Posterior cingulate gyrus (tissue), 11 donors: ENCODE measurements at places on chromosomes 5 and 9.
A peak's percentile ranks its signal among the peaks of the same experiment; 100 is the strongest.

GRCh38 chr5:1516615-1517601, 6.9 kb downstream of the LPCAT1 start:
- peak; percentile 5 for DNase-seq

DNA sequence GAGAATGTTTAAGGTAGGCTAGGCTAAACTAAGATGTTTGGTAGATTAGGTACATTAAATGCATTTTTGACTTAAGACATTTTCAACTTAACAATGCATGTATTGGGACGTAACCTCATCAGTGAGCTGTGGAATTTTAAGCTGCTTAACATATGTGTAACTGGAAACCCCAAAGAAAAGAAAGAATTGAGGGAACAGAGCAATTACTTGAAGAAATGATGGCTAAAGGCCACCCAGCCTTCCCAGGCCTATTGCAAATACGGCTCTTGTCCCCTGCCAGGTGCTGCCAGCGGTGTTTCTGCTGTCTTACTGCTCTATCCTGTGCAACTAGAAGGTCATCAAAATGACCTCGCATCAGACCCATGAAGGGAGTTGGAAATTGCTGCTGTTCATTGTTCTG, 52.0 kb downstream of the RICTOR start:
- no peak for DNase-seq

- no peak for DNase-seq
Measured at GRCh38 chr5:10069637-10070313, 179.9 kb downstream of the ATPSCKMT start.

DNA sequence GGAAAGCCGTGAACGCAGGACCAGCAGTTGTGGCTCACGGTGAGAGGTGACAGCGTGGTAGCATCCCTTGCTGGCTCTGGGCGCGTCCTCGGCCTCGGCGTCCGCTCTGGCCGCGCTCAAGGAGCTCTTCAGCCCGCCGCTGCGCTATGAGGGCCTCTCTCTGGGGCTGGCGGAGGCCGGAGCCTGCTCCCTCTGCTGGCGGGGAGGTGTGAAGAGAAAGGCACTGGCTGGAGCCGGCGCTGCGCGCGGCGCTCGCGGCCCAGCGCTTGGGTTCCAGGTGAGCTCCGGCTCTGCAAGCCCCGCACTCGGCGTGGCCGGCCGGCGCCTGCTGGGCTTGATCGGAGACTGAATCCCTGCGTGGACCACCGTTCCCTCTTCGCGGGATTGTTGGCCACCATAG, 705.6 kb downstream of the SEMA5A start:
- no peak for DNase-seq

- peak; percentile 46 for DNase-seq
Measured at GRCh38 chr9:4366591-4367330, 66.9 kb upstream of the GLIS3 start.

- DNase-seq: no peak
Measured at GRCh38 chr5:115785381-115786065, 30.9 kb downstream of the CDO1 start.

- DNase-seq: no peak
Measured at GRCh38 chr5:32642276-32643002, 57.1 kb downstream of the SUB1 start.

DNA sequence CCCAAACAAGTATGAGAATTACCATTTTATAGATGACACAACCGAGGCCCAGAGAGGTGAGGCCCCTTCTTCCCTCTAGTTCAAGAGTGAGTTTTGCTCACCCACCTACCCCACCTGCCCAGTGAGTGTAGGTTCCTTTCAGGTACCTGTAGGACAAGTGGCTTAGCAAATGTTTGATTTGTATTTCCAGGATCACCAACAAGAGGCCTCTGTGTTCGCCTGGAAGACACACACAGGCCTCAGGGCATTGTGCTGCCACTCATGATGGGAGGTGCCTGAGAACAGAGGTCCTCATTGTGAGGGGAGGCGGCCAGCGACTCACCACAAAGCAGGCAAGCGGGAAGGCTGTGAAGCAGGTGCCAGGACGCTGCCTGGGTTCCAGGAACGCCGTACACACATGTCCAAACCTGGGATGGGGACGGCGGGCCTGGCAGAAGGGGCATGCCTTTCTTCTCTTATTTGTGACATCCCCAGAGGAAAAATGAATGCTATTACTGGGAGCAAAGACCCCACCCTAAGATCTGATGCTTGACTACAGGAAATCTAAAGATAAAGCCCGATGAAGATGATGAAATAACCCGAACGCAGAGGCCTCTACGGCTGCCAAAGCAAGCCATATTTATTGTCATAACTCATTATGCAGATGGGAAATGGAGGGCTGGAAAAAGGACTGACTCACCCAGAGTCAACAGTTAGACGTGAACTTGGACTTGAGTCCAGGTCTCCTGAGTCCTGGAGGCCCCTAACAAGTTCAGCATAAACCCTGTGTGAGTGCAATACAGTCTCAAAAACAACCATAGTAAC, 60.2 kb upstream of the SLC25A51 start:
- DNase-seq: peak; percentile 68

DNA sequence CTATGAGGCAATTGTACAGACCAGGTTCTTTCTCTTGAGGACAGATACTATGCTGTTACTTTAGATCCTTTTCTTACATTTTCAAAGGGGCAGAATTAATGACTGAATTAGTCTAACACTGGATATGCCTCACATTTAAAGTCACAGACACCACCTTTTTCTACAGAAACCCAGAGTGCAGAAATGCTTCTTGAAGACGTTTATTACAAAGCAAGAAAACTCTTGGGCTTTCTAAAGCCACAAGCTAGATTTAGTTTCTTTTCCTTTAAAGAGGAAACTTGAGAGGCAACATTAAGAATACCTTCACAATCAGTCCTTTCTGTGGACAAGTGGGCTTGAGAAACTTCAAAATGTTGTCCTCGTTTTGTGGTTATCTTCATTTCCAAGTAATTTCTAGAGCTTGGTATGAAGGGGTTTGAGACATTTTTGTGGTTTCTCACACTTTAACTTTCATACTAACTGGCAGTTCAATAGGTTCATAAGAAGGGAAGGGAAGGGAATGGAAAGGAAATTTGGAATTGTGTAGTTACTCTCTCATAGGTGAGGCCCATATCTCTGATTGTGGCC, 527.4 kb downstream of the RASEF start:
- DNase-seq: no peak

- DNase-seq: no peak
Measured at GRCh38 chr5:17893026-17893635, 258.9 kb downstream of the TAF11L14 start.

DNA sequence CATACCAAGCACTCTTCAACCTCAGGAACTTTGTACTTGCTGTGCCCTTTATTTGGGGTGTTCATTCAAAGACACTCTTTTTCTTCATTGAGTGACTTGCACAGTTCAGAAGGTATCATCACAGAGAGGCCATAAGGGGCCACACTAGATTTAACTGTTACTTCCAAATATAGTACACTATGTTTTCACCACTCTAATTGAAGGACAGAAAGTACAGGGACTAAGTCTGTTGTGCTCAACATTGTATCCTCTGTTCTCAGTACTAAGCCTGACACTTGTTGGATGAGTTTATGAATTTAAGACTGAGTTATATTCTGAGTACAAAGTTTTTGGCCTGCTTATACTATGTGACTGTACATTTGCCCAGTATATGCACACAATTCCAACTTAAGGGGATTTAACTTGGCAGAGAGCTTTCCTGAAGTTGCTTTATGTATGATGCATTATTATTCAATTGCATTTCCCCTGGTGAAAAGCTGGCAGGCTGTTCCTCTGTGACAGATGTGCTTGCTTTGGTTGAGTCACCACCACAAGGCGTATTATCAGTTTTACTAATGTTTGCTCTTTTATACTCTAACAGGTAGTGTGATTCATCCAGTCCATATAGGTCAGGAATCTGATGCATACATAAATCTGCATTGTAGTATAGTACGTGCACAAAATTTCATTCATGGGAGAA, 714.8 kb downstream of the TLR4 start:
- no peak for DNase-seq

DNA sequence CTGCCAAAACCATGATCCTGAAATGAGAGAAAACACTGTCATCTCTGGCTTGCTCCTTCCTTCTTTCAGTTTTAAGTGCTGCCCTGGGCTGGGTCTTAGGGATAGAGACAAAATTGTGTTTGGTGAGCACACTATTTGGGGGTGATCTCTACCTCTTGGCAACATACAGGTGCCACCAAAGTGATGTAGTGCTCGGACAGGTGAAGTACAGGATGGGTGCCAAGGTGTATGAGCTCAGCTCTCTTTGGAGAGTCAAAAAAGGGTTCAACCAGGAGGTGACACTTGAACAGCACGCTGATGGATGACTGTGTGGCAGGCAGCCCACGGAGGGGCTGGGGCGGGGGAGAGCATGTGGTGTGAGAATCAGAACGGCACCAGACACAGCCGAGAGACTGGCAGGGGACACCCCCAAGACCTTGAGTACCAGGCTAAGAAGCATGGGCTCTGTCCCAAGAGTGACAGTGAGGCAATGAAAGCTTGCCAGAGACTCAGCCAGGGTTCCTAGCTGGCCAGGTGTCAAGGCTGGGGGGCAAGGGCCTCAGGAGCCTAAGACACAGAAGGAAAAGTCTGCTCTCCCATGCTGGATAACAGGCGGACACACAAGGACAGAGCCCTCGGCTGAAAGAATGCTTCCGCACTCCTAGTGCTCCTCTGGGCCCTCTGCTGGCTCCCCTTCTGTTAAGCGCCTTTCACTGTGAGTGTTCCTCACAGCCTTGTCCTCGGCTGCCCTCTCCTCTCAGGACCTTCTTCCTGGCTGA, 2.5 kb downstream of the NHP2 start:
- no peak for DNase-seq

GRCh38 chr9:120701248-120701647, 13.0 kb downstream of the MEGF9 start:
- no peak for DNase-seq

- no peak for DNase-seq
Measured at GRCh38 chr5:68093455-68094159, 121.9 kb upstream of the PIK3R1 start.

- DNase-seq: peak; percentile 72
Measured at GRCh38 chr9:14313951-14314423, at the start of gene NFIB. TSS of gene NFIB (minus strand) at chr9:14314141. CDS start at chr9:14313511, 630 bp downstream.

GRCh38 chr9:123756484-123757106, 173.3 kb downstream of the DENND1A start:
- no peak for DNase-seq

- DNase-seq: no peak
Measured at GRCh38 chr5:126778675-126779403, 1.9 kb downstream of the LMNB1 start.

DNA sequence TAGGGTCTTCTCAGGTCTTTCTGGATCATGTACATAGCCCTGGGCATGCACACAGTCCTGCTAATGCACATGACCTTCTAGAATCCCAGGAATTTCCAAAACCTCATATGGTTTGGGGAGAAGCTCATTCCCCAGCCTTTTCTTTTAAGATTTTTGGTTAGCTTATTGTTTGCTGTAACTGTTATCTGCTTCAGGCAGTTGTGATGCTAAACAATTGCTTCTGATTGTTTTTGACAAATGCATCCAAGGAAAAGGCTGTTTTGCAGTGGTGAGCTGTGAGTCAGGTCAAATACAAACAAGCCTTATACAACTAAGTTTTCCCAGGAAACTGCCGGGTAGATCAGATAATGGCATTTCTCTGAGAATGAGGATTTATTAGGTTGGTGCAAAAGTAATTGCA, 32.7 kb downstream of the SMC5 start:
- no peak for DNase-seq

- no peak for DNase-seq
Measured at GRCh38 chr5:170275376-170275994, 22.1 kb downstream of the LCP2 start.

DNA sequence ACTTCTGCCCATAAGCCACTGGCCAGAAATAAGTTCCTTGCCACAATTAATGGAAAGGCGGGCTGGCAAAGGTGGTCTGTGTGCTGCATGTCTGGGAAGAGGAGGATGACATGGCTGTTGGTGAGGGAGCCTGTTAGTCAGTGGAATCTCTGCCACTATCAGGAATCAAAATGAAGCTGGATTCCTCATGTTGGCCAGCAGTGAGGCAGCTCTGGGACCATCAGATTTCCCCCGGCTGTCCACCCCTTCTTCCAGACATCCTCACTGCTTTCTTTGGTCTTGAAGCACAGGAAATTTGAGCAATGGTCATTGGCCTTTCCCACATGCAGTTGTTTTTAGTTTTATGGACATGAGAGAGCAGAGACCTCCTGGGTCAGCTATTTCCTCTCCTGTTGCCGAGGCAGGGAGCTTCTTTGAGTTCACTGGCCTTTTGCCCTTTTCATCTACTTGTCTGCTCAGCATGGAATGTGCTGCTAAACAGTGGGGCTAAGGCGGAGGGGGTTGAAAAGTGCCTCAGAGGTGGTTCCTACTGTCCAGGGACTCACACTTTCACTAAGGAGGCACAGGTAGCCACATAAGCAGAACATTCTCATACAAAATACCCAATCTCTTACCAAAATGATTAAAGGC, 34.8 kb upstream of the NEURL1B start:
- no peak for DNase-seq

- DNase-seq: no peak
Measured at GRCh38 chr5:106801554-106801953, 869.2 kb downstream of the EFNA5 start.

DNA sequence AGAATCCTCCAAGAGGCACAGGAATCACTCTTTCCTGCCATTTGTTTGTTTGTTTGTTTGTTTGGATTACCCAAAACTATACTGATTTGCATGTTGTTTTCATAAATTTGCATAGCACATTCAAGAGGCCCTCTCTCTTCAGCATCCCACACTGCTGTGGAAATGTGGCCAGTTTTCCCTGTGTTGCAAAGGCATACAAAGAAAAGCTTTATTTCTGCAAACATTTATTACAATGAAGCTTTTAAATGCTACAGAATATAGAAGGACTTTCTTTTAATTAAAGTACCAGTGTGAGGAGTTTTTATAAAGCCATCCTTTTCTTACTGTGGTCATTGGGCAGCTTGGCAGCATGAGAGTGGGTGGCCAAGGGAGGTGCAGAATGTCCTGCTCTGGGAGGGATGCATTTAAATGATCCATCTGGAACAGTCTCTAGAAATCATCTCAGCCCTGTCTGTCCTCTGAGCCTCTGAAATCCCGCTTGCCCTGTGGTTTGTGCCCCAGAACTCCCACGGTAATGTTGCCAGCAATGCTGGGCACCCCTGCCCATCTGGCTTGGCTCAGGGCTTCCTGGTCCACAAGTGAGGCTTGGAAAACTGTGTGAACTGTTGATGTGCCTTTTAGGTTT, 356.8 kb upstream of the KIF2A start:
- peak; percentile 40 for DNase-seq

DNA sequence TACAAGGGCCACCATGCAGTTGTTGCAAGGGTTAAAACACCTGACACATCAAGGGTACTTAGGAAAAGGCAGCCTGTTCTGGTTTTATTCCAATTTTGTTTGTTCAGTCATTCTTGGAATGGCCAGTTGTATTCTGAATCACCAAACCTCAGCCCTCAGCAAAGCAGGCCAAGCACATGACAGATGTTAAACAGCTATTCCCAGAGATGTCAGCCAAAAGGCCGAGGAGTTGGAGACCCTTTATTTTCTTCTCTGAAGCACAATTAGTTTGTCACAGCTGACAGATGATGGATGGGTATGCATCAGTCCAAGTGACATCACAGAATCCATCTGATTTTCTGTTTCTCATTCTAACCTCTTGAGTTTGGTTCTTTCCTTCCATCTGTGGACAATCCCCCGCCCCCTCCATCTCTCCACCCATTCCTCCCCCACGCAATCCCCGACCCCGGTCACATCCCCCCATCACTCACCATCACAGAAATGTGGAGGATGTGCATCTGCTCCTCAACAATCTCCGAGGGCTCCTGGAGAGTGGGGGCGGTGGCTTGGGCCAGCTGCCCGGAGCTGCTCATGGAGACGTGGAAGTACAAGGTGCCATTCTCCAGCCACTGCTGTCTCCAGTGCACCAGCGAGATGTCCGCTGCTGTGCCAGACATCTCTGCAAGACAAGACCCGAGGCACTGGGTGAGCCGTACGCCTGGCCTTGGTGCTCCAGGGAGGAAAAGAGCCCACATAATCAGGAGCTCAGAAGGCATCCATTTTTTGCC, 123.8 kb downstream of the ASTN2 start:
- DNase-seq: peak; percentile 70
